ENCODE measurements at places on chromosomes 5 and 9.

GRCh38 chr5:35815089-35815936, 41.4 kb upstream of the IL7R start:
- no peak for DNase-seq

GRCh38 chr9:84385386-84386040, 45.0 kb upstream of the SLC28A3 start:
- DNase-seq: no peak

DNA sequence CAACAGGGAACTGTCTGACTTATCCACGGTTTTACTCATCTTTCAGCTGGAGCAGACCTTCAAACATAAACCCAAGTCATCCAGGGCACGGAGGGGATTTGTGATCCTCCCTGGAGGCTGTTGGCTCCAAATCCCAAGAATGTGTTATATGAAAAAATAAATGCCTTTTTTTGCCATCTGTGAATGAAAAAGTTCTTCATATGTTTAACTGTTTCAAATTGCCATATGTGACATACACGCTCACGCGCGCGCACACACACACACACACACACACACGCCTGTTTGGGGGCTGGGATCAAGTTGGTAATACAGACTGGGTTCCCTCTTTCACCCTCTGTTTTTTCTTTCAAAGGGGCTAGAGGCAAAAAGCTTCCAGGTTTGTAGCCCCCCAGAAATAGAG, 164.4 kb upstream of the EFNA5 start:
- no peak for DNase-seq

DNA sequence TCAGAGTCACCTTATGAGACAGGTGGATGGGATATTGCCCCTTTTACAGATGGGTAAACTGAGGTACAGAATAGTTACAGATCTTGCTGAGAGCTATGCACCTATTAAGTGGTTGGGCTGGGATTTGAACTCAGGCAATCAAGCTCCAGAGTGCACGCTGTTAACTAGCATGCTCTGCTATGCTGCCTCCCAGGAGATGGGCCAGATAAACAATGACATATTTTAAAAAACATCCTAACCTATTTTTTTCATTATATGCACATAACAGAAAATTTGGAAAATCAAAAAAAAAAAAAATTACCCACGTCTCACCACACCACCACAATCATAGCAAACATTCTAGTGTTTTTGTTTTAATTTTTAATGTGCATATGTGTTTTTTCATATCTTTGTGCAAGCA, 123.4 kb upstream of the STC2 start:
- DNase-seq: no peak

DNA sequence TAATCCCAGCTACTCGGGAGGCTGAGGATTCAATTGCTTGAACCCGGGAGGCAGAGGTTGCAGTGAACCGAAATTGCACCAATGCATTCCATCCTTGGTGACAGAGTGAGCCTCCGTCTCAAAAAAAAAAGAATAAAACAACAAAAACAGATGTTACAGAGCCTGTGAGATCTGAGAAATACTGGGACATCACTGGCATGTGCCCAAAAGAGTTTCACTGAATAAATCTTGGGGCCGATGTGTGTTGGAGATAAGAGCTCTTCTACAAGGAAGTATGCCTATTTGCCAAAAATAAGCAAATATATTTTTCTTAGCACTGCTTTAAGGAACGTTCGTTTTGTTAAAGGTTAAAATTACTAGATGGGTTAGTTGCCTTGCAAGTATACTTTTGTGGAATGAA, 55.1 kb downstream of the KIAA1958 start:
- DNase-seq: no peak

Measured in COLO829 (cell line).